ENCODE measurements at places on chromosomes 7 and 10. TPM values are rescaled to one million over a fixed set of nuclear protein-coding genes. Genes with fewer than 3 reads are reported as not detected.

Gene ATP5MK
- total RNA-seq = 318 TPM

Gene INHBA
- not detected for total RNA-seq

Gene TMEM72
- total RNA-seq = not detected

Gene TET1
- 2.3 TPM for total RNA-seq

Gene ZFAND4
- 19.7 TPM for total RNA-seq

Gene SDK1
- 0.16 TPM for total RNA-seq

Gene UCN3
- total RNA-seq = not detected

Gene CCDC71L
- 19.5 TPM for total RNA-seq

Gene ARL4A
- 19.8 TPM for total RNA-seq

All from T-helper 2 cell treated with Interferon-gamma antibody and Interleukin-4, amounts not matched to agents 100 ng/mL and 5 ng/mL, for 36 hours (primary cell).